NB4 (cell line): ENCODE measurements at places on chromosomes 11 and 22.

DNA sequence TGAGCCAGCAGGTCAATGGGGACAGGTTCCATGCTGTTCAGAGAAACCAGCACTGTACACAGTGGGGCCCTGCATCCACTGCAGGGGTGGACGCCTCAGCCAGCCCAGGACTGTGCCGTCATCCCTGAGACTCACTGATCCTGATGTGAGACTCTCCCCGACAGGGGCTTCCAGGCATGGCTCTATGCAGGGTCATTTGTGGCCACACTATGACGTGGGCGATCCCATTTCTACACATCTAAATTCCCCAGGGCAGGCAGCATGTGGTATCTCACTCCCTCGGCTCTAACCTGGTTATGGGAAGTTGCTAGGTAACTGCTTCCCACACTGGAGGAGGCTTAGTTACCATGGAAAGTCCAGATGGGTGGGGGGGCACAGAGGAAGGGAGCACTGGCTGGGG, 14.2 kb upstream of the FAM83F start:
- DNase-seq = no peak

GRCh38 chr11:65645710-65646109, 7.8 kb downstream of the SIPA1 start:
- DNase-seq = no peak

GRCh38 chr11:45060707-45061106, 85.7 kb upstream of the PRDM11 start:
- DNase-seq = no peak

DNA sequence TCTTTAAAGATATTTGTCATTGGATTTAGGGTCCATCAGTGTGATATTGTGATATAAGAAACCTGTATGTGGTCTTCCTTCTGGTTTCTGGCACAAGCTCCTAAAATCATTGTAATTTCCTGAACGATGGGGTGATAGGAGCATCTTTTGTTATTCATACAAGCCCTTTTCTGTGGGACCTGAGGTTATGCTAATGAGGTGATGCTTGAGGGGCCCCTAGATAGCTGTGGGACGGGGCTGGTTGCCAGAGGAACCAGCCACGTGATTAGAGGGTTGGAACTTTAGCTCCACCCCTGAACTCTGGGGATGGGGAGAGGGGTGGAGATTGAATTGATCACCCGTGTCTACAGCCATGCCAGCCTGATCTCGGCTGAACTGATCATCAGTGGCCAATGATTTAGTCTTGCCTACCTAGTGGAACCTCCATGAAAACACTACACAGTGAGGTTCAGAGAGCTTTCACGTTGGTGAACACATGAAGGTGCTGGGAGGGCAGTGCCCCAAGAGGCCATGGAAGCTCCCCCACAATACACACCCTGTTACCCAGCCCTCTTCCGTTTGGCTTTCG, 62.8 kb downstream of the BCR start:
- DNase-seq = no peak

DNA sequence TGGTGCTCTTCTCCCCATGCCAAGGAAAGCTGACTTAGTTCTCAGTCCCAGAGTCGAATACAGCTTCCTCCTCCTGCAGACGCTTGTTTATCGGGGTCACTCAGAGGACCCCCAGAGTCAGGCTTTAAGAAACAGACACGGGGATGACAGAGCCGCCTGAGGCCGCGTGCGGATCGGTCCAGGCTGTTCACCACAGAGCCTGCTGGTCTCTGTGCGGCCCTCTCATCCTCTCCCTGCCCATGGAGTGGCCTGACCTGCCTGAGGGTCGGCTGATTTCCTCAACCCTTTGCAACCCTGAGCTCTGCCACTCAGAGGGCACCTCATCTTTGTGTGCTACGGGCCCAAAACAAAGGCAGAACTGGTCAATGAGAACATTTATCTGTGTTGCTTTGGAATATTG, 2.1 kb downstream of the GAL start:
- no peak for DNase-seq

DNA sequence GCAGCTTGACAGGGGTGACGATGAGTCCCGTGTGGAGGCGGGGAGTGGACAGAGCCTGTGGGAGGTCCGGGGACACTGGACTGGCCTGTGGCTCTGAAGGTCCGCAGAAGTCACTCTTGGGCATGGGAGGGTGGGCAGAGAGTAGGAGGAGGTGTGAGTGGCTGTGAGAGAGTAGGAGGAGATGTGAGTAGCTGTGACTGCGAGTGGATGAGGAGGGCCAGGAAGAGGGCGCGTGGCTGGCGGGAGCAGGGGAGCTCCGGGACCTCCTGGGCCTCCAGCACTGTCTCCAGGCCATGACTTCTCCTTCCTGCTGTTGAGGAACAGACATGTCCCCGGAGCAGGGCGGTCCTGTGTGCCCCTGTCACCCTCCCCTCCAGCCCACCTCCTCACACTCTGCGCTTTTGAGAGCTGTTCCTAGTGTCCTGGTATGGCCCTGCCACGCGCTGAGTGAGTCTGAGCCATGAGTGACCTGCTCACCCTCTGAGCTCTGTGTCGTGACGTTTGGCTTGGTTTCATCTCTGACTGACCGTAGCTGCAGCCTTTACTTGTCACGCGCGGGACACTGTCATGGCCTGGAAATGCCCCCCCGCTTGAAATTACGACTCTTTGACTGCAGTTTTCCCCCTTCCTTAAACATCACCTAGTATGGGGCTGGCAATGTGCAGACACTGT, 391.5 kb downstream of the TBC1D22A start:
- peak; percentile 24 for DNase-seq

DNA sequence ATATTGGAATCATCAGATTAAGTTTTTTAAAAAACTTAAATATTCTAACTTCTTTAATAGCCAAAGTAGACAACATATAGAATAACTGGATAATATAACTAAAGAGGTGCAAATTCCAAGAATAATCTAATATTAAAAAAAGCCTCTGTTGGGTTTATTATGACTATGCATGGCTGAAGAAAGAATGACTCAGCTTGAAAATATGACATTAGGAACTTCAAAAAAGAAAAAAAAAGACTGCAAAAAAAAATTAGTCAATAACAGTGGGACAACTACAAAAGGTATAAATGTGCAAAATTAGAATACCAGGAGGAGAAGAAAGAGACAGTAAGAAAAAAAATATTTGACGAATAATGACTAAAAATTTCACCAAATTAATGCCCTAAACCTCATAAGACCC, 1178.0 kb downstream of the JRKL start:
- DNase-seq = no peak

GRCh38 chr11:129048911-129049310, 106.2 kb upstream of the TP53AIP1 start:
- no peak for DNase-seq

- no peak for DNase-seq
Measured at GRCh38 chr11:37770145-37770544, 1172.1 kb upstream of the RAG2 start.

DNA sequence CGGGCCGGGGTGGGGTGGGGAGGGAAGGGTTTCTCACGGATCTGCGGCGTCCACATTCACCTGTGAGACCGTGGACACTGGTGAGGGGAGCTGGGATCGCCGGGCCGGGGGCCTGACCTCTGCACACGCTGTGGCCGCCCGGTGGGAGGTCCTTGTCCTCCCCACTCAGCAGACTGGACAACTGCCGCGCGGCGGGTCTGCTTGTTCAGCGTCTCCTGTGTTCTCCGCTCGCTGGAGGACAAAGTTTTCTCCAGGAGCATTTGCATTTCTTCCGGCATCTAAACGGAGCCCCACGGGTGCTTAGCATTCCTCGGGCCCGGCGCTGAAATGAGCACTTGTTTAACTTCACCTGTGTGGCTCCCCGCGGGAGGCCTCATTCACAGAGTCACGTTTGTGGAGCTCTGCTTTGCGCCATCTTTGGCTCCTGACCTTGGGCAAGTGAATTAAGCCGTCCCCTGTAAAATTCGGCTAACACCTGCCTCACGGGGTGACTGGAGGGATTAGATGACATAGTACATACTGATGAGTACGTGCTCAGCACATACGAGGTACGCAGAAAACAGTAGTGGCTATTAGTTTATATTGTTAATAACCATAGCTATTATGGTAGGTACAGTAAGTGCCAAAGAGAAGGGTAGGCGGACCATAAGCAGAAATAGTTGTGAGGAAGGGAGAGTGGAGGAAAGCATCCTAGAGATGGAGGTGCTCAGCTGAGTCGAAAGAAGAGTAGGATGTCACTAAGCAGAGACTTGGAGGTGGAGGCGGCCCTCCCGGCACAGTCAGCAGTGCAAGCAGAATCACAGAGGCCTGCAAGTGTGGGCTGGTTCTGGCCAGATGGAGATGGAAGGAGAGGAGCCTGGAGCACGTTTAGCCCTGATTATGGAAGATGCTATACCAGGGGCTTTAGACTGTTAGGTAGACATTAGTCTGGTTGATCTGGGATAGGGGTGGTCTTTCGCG, 885 bp downstream of the TRMU start:
- DNase-seq = peak; percentile 35

DNA sequence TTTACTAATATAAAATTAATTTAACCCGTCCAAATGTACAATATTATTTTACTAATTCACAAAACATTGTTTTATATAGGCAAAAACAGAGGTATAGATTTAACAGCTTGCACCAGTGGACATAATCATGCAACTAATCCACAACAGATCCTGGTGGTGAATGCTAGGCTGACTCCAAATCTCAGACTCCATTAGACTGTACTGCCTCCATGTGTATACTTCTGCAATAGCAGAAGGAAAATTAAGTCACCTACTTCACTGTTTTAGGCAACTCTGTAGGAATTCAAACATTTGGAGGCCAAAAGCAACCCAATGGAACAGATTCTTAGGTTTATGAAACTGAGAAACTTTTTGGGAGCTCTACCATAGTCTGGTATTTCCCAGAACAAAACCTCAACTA, 30.0 kb upstream of the RAB39A start:
- peak; percentile 66 for DNase-seq

DNA sequence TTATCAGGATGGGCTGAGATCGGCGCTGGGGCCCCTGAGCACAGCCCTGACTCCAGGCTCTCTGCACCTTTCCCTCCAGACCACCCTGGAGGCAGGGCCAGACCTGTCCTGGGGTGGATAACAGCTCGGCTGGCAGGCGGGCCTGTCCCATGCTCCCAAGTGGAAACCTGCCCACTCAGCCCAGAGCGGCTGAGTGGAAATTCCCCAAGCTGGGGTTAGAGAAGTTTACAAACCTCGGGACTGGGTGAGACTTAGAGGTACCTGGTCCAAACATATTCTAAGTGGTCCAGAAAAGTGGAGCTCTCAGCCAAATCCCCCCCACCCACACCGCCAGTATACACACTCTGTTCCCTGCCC, 4.8 kb upstream of the FXYD2 start:
- no peak for DNase-seq

DNA sequence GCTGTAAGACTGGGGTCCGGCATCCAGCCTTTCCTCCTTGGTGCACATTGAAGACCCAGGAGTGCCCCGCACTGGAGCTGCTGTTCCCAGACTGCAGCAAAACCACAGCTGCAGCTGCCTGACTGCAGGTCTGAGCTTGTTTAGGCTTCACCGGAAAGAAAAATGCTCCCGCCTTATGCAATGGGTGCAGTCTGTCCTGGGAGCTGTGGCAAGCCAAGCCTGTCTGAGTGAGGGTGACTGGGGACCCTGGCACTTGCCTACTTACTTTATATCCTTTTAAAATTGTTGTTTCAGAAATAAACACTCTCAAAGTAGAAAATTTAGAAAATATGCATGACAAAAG, 23.3 kb upstream of the CD44 start:
- peak; percentile 27 for DNase-seq

GRCh38 chr22:47061226-47061625, 298.8 kb downstream of the TBC1D22A start:
- DNase-seq = no peak

- DNase-seq = peak; percentile 35
Measured at GRCh38 chr22:38872831-38873248, 824 bp upstream of the CBX6 start.

DNA sequence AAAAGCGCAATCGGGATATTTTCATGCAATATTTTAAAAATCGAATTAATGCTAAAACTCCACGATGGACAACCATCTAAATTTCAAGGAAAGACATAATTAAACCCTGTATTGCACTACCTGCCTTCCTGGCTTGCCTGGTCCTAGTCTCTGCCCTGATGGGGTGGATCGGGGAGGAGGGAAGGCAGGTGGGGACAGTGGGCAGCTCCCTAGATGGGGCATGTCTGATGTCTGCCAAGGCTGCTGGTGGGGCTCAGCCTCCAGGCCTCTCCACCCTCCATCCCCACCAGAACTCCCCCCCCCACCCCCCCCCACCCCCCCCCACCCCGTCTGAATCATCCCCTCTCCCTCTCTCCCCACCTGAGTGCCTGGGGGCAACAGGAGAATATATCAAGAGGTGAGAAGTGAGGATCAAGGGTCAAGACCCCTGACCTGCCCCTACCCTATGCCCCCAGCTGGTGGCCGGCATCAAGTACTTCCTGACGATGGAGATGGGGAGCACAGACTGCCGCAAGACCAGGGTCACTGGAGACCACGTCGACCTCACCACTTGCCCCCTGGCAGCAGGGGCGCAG, 650 bp downstream of the CST6 start:
- DNase-seq = no peak

DNA sequence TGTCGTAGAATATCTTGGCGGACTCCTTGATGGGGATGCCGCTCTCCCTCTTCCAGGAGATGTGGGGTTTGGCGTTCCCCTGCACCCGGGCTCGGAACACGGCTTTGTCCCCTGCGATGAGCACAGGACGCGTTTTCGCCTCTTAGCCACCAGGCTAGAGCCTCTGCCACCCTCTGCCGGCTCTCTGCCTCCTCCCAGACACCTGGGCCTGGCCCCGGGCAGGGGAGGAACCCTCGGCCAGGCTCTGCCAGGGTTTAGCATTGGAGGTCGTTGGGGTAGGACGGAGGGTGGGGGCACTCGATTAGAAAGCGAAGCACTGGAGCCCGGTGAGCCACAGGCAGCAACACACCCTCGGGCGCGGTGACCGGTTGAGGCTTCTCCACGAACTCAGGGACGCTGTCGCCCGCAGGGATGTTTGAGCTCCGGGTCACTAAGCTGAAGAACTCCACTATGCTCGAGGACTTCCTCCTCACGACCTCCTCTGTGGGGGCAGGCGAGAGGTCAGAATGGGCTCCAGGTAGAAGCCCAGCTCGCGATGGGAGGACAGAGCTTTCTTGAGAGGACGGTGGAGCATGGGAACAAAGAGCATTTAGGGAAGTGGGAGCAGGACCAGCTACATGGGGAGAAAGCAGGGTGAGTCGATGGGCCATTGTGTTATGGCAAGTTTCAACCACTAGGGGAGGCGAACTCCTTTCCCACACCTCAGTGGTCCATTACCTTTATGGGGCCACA, 4.3 kb downstream of the IGSF22 start:
- peak; percentile 60 for DNase-seq

DNA sequence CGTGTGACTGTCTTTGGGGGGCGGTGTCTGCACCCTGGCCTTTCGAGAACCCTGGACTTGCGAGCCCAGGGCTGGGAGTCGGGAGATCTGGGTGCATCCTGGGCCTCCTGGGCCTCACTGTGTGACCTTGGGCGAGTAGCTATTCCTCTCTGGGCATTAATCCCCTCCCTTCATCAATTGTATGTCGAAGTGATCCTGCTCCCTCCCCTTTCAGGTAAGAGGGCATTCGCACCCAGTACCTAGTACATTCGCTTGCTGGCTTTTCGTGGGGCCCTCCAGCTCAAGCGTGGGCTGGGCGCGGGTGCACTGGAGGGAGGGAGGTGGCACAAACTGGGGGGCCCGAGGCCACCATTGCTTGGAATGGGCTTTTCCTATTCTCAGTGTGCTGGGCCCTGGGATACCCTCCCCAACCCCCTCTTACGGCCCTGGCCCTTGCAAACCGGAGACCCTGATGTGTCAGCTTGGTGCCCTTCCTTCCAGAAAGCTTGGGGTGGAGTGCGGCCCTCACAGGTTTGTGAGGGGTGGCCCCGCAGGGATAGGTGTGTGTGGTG, 530 bp downstream of the USP35 start:
- DNase-seq = no peak
